ENCODE measurements at places on chromosomes 13 and 19.

- no peak for DNase-seq
Observed at GRCh38 chr13:40479196-40479845, 187.1 kb downstream of the FOXO1 start.

- no peak for DNase-seq
Observed at GRCh38 chr13:32829676-32830335, 186.4 kb upstream of the KL start.

- DNase-seq = peak; percentile 39
Observed at GRCh38 chr19:19420570-19421298, 15.3 kb downstream of the GATAD2A start.

GRCh38 chr13:50842990-50843256 lies 569 bp downstream of the DLEU7 start:
- no peak for DNase-seq

- no peak for DNase-seq
Observed at GRCh38 chr19:13301627-13302334, 151.6 kb downstream of the IER2 start.

GRCh38 chr13:30418075-30418716 lies 4.1 kb upstream of the UBE2L5 start:
- DNase-seq = no peak

Data from CD8-positive, alpha-beta memory T cell (primary cell).